Temporal lobe (tissue), 4 donors: ENCODE measurements at places on chromosomes 1 and 21. TPM values are rescaled to one million over a fixed set of nuclear protein-coding genes. Genes with fewer than 3 reads are reported as not detected.

The LCE2B gene
- total RNA-seq: not detected

The S100A10 gene
- 3.9 TPM for total RNA-seq

The OSCP1 gene
- 12.8 TPM for total RNA-seq

The SLC9C2 gene
- total RNA-seq: 1.2 TPM

The SPRR2B gene
- not detected for total RNA-seq

The NIBAN1 gene
- 2.5 TPM for total RNA-seq

The ANKRD65 gene
- total RNA-seq: 0.49 TPM

The GBP7 gene
- not detected for total RNA-seq

The PHGDH gene
- 25.3 TPM for total RNA-seq

The ABCG1 gene
- 15.0 TPM for total RNA-seq

The TFB2M gene
- total RNA-seq: 13.8 TPM

The NEGR1 gene
- total RNA-seq: 47.5 TPM
